ENCODE measurements at places on chromosomes 5 and 9.

DNA sequence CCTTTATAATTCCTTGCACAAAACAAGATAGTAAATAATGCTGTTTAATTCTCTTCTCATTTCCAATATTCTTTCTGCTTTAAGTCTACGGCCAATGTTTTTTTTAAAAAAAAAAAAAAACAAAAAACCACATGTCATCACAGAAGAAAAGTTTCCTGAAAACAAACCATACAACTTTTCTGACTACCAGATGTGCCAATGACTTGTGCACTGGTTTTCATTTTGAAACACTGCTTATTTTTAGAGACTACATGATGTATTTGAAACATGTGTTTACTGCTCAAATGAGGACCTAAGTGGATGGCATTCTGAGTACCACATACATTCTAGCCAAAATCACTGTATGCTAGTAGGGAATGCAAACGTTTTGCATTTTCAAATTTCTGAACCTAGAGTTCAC lies 167.9 kb downstream of the GLIS3 start:
- no peak for DNase-seq

GRCh38 chr5:150166650-150167511 lies at the start of gene CDX1:
Gene CDX1, plus strand, starts transcription at chr5:150166778. Its CDS starts 99 bp downstream, at chr5:150166877.
- no peak for DNase-seq

DNA sequence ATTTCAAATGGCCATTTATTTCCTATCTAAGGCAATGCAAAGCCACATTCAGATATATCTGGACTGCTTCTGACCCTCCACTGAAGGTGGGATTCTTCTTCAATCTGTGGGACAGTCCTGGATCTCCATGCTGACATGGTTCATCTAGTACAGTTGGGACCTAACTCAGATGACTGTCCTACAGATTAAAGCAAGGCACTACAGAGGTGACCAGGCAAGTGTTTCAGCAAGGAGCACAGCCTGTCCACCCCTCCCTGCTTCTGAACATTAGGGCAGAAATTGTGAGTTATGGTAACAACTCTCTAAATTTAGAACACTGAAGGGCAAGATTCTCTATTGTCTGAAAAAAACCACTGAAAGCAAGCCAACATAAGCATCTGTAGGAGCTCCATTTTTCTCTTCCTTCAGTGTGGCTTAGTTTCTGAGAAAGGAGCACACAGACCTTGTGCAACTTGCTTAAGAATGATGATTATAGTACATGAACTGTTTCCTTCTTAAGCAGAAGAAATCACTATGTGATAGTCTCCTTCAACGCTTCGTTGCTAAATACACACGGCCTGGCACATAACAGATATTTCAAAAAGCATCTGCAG lies 62.9 kb upstream of the BARX1 start:
- no peak for DNase-seq

- no peak for DNase-seq
These were observed 29.3 kb upstream of the CRB2 start for GRCh38 chr9:123326662-123327093.

DNA sequence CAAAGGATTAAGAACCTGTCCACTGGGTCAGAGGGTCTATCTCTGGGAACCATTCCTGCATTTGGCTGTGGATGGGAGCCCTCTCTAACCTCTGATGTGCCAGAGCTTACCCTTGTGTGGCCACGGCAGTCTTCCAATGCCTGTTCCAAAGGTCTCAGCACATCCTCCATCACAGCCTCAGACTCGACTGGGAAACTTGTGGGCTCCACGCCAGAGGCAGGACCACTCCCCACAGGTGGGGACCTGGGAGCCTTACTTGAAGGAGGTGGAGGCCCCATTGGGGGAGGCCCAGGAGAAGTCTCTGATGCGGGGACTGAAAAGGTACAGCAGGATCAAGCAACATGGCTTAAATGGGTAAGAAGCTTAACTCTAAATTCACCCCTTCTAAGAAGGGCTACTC lies 4.4 kb downstream of the EIF4EBP3 start:
- no peak for DNase-seq

DNA sequence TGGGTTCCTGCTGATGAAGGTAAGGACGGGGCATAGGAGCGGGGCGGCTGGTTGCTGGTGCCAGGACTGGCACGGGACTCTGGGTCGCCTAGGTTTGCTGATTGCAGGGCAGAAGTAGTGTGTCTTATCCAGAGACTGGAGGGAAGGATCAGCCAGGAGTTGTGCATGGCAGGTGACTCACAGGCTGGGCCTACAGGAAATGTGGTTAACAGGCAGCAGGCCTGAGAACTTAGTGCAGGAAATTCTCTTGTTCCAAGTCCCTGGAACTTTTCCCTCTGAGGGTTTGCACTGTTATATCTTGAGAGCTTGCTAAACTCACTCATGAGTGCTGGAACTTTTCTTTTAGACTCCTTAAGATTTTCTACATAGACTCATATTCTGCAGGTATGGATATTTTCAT lies 95.1 kb downstream of the ANXA2R start:
- no peak for DNase-seq

GRCh38 chr5:30808996-30809395 lies 384.5 kb upstream of the CDH6 start:
- DNase-seq: no peak

GRCh38 chr5:28766565-28767158 lies 1728.3 kb upstream of the CDH9 start:
- DNase-seq: no peak

DNA sequence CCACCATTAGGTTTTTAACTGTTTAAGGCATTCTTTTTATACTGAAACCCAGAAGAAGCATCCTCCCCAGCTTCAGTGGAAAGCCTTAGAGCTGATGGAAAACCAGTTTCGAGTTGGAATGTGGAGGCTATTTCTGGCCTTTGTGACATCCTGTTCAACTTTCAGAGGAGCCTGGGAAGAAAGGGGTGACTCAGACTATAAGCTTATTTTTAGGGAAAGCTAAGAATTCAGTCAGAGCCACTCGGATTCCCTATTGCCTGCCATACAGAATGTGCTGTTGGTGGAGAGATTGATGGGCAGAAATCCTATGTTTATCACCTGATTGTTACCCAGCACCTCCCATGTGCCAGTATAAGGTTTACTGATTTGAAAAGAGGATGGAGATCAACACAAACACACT lies 19.8 kb downstream of the PALM2AKAP2 start:
- DNase-seq: no peak

DNA sequence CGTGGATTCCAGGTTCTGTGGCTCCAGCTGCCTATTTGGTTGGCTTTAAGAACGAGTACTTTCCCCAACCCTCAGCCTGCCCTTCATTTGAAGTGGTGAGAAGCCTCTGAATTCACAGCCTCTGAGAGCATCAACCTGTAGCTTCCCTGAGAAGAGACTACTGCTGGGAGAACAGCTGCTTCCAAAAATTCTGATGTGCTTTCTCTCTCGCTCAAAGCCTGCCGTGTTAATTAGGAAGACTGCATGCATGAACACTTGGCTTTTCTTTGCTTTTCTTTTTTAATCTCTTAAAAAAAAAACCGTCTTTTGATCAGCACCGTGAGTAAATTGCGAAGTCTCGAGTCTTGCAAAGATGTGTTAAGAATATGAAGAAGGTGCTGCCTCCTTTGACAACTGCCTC lies 153.4 kb upstream of the MAP1B start:
- DNase-seq: no peak

- DNase-seq: no peak
These were observed 141.7 kb downstream of the SYK start for GRCh38 chr9:90943341-90943740.

DNA sequence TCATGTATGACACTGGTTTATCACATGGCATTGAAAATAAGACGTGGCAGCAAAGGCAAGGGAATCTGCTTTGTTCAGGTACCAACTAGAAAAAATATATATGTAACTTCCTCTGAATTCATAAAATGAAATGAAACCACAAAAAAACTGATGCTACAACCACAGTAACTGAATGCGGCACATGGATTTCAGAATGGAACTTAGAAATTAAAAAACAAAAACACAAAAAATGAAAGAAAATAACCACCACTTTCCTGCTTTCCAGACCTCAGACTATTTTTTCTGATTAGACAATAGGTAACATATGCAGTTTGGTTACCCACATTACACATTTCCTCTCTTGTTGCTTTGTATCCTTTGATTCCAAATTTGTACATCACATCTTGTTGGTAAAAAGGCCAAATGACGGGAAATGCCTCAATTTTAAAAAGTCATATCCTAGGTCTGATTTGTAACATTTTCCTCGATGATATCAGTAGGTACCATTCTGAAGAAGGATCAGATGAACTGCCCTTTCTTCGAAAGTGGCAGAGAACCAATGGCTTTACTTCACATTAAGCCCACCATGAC lies 18.1 kb upstream of the PDCL start:
- DNase-seq: no peak

GRCh38 chr9:134852906-134853654 lies 27.5 kb upstream of the FCN2 start:
- no peak for DNase-seq

- DNase-seq: no peak
These were observed 13.4 kb upstream of the TCOF1 start for GRCh38 chr5:150343994-150344631.

DNA sequence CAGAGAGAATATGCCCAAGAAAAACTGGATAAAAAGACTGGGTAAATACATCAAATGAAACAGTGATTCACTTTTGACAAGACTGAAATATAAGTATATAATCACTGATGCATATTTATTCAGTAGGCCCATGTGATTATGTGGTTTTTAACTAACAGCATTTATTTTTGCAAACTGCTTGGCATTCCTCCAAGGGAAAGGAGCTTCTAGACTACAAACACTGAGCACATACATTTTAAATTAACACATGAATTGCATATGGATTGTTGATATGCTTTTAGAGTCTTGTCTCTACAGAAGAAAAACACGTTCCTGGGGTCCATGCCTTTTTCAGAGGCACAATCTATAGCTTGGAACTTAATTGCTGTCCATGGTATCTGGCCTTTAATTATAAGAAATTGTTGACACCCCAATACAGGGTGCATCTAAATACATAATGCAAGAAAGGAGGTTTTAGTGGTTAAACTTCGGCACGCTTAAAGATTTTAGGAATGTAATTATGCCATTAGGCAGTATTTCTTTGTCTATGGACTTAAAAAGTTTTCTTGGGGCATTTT lies 6.9 kb upstream of the MEIKIN start:
- DNase-seq: no peak

DNA sequence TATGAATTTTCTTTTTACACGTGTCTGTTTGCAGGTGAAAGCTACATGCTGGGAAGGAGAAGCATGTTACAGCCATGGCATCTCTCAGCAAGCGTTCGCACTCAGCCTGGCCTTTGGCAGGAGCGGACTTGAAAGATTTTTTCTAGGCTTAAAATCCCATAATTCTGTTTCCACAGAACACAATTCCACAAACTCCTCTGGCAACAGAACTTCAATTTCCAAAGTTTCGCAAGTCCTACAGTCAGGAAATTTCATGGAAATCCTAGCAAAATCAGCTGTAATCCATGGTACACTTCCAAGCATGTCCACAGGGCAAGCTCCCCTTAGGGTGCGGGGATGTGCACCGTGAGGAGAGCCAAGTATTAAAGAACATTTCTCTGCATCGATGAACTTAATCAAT lies 35.9 kb downstream of the SUB1 start:
- DNase-seq: no peak

DNA sequence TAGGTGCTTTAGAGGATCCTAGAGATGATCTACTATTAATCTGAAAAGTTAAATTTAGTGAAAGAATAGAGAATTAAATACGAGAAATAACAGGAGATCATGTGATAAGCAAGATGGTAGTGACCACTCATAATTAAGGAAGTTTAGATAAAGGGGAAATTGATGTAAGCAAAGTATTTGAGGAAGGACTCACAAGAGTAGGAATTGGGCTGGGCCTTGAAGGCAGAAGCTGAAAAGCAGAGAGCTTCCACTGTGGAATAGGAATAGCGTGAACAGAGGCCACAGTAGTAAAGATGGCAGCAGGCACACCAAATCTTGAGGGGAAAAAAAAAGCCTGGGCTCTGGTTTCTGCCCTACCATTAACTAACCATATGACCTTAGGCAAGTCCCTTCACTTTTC lies 38.0 kb downstream of the KIF24 start:
- DNase-seq: no peak

- DNase-seq: no peak
These were observed 283.0 kb upstream of the ITGA1 start for GRCh38 chr5:52504584-52505240.

- DNase-seq: no peak
These were observed 261.5 kb downstream of the PARP8 start for GRCh38 chr5:50927953-50928352.

- no peak for DNase-seq
These were observed 195.0 kb downstream of the ARHGEF28 start for GRCh38 chr5:73821003-73821402.

Data from activated CD4-positive, CD25-positive, alpha-beta regulatory T cell treated with anti-CD3 and anti-CD28 coated beads, Interleukin-2, amount 50 U/mL, for 72 hours (primary cell).